ENCODE measurements at places on chromosomes 16 and 17. TPM values are rescaled to one million over a fixed set of nuclear protein-coding genes. Genes with fewer than 3 reads are reported as not detected.
A peak's percentile ranks its signal among the peaks of the same experiment; 100 is the strongest.

GRCh38 chr17:4165301-4166010 is 22.5 kb downstream of the CYB5D2 start:
- peaks cover 67% of the 10 kb centered on the region for H3K36me3 ChIP-seq
- H3K4me1 ChIP-seq: peaks cover 20% of the 10 kb centered on the region
- no peak overlapping the region for H3K4me3 ChIP-seq
- DNase-seq: peak; percentile 9
- no peaks in the 10 kb centered on the region for H3K27me3 ChIP-seq

DNA sequence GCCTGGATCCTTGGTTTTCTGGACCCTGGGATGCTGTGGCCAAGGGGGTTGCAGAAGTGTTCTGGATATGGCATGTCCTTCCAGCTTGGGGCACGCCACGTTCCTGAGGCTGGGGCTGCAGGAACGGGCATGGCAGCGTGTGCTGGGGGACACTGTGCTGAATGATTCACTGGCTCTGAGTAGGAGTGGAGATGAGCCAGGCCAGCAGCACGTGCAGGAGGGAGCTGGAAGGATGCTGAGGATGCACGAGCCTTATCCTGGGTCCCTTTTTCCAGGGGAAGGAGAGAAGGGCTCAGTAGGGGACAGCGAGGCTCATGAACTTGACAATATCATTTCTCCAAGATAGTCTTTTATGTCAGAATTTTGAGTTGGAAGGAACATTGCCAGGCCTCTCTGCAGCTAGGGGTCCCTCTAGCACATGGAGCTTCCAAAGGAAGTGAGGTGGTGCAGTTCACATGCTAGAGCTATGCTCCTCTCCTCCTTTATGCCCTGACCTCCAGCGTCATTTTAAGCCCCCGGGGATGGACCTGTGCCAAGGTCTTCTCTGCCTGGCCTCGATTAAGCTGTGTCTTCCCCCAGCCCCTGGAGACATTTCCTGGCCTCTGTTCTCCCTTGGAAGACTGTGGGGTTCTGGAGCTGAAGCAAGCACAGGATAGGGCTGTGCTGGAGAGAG is 125.9 kb downstream of the OR1D5 start:
- H3K27ac ChIP-seq: no peak overlapping the region
- DNase-seq: no peak
- no peaks in the 10 kb centered on the region for H3K27me3 ChIP-seq
- no peak overlapping the region for H3K4me3 ChIP-seq

GRCh38 chr17:76369379-76369778 is 15.0 kb upstream of the SPHK1 start:
- no peak overlapping the region for H3K27ac ChIP-seq
- no peak for DNase-seq
- H3K27me3 ChIP-seq: no peaks in the 10 kb centered on the region

- no peak for DNase-seq
- no peak overlapping the region for H3K4me3 ChIP-seq
- peaks cover 6% of the 10 kb centered on the region for H3K4me1 ChIP-seq
- peak overlapping the region; percentile 38 for H3K27ac ChIP-seq
- H3K27me3 ChIP-seq: no peaks in the 10 kb centered on the region
- H3K36me3 ChIP-seq: no peaks in the 10 kb centered on the region
These were observed 199.0 kb upstream of the SOX9 start for GRCh38 chr17:71921796-71922195.

- no peaks in the 10 kb centered on the region for H3K4me1 ChIP-seq
- DNase-seq: no peak
These were observed 135.8 kb downstream of the TRIM37 start for GRCh38 chr17:58970609-58971450.

DNA sequence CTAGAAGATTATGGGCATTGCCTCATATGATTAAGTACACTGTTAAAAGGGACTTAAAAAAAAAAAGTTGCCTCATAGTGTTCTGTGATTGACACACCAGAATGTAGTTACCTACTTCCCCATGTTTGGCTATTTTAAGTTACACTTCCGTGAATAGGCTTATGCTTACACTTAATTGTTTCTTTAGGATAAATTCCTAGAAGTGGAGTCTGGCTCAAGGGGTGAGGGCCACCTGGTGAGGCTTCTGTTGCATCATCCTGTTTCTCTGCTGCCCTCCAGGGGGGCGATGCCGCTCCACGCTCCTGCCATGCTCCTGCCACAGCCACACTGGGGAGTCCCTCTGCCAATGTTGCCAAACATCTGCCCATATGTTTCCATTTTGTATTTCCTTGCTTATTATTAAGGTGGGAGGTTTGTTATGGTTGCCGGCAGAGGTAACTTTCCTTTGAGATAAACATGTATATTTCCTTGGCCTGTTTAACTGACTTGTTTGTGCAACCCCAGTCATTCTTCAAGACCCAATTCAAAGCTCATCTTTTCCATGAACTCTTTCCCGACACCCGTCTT is 73.1 kb downstream of the KSR1 start:
- peaks cover 4% of the 10 kb centered on the region for H3K4me1 ChIP-seq
- H3K4me3 ChIP-seq: no peak overlapping the region
- H3K27ac ChIP-seq: no peak overlapping the region
- no peak for DNase-seq
- H3K27me3 ChIP-seq: no peaks in the 10 kb centered on the region
- no peaks in the 10 kb centered on the region for H3K36me3 ChIP-seq

DNA sequence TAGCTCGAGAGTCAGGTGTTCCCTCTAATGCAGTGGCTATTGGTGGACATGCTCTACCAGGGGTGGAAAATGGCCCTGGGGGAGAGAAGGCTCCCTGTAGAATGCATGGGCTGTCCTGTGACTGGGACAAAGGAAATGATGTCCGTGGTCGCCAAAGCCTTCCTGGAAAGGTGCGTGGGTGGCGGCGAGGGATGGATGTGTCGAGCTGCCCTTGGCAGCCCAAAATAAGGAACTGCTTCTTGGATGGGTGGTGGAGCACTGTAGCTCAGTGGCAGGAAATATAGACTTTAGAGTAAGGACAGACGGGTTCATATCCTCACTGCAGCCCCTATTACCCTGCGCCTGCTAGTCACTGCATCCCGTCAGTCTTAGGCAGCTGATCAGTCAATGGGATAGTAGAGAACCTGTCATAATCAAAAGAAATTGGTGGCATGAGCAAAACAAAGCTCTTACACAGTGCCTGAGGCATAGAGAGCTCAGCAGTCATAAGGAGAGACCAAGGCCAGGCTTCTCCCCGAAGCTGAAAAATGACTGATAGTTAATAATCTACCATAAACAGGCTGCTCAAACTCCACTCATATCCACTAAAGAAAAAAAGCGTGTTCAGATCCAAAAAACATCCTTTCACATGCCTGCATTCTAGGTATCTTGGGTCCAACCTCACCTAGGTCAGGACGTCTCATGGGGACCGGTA is 123.5 kb upstream of the PLCG2 start:
- no peak overlapping the region for H3K27ac ChIP-seq
- no peak for DNase-seq
- H3K4me3 ChIP-seq: no peak overlapping the region

- H3K27ac ChIP-seq: peak overlapping the region; percentile 54
- no peak overlapping the region for H3K4me3 ChIP-seq
- peak; percentile 79 for DNase-seq
- peaks cover 52% of the 10 kb centered on the region for H3K36me3 ChIP-seq
- H3K27me3 ChIP-seq: no peaks in the 10 kb centered on the region
These were observed 5.7 kb downstream of the ENO3 start for GRCh38 chr17:4956493-4957061.

DNA sequence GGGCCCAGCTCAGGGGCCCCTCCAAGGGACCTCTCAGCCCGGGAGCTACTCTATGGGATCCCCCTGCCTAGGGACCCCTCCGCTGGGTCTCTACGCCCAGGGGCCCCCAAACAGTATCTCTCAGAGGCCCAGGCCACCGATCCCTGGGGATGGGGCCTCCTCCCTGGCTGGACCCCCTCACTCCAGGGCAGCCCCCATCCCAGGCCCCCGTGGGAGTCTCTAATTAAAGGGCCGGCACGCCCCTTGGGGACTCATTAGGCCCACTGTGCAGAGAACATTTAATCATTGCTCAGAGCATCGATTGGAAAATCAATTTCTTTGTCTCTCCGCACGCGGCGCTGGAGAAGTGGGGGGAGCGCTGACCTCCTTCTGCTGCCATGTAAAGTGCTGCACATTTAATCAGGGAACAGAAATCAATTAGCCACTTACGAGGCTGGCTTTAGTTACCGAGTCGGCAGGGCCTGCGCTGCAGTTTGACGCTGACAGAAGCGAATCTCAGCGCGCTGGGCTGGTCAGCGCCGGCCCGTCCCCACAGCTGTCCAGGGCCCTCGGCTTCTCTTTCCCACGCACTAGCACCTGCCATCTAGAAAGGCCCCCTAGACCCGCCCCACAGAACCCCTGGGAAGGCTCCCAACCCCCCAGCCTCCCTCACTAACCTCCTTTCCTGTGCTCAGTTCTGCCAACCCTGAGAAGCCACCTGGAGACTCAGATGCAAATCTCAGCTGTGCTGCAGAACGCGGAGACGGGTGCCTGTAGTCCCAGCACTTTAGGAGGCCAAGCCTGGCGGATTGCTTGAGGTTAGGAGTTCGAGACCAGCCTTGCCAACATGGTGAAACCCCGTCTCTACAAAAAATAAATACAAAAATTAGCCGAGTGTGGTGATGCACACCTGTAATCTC is 20.2 kb upstream of the C1QL1 start:
- H3K27ac ChIP-seq: no peak overlapping the region
- no peak for DNase-seq
- no peaks in the 10 kb centered on the region for H3K4me1 ChIP-seq
- H3K4me3 ChIP-seq: no peak overlapping the region
- no peaks in the 10 kb centered on the region for H3K36me3 ChIP-seq

- peak overlapping the region; percentile 88 for H3K27ac ChIP-seq
- H3K36me3 ChIP-seq: peaks cover 78% of the 10 kb centered on the region
- H3K4me1 ChIP-seq: peaks cover 21% of the 10 kb centered on the region
- peak overlapping the region; percentile 51 for H3K4me3 ChIP-seq
- DNase-seq: peak; percentile 90
These were observed 23.1 kb downstream of the STAT5A start for GRCh38 chr17:42311240-42312034.

- H3K4me1 ChIP-seq: no peaks in the 10 kb centered on the region
- no peak overlapping the region for H3K4me3 ChIP-seq
- no peaks in the 10 kb centered on the region for H3K36me3 ChIP-seq
- no peaks in the 10 kb centered on the region for H3K27me3 ChIP-seq
- no peak for DNase-seq
These were observed 98.7 kb downstream of the HS3ST2 start for GRCh38 chr16:22912654-22913053.

DNA sequence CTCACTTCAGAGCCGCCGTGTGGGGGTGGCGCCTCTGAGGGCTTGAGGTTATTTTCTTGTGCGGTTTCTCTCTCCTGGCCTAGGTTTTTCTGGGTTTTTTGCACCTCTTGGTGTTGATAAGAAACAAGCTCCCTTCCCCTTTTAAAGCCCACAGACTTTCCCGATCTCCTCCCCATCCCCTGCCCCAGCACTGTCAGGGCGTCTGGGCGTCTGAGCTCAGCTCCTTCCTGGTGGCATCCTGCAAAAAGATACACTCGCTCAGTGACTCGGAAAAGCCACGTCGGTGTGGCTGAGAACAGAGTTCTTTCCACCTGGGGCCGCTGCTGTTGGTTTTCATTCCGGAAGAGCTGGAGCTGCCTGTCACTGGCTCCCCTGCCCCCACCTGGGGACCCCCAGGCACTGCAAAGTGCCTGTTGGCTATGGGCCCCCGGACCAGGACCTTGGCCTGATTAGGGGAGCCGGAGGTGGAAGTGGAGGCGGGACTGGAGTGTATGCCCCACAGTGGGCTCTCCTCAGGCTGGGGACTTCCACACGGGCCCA is 14.5 kb downstream of the BAIAP2 start:
- H3K27me3 ChIP-seq: no peaks in the 10 kb centered on the region
- peaks cover 15% of the 10 kb centered on the region for H3K4me1 ChIP-seq
- no peaks in the 10 kb centered on the region for H3K36me3 ChIP-seq
- peak overlapping the region; percentile 25 for H3K27ac ChIP-seq

- H3K36me3 ChIP-seq: no peaks in the 10 kb centered on the region
- no peak overlapping the region for H3K4me3 ChIP-seq
- peaks cover 11% of the 10 kb centered on the region for H3K4me1 ChIP-seq
- H3K27ac ChIP-seq: no peak overlapping the region
These were observed 6.7 kb downstream of the HS3ST3A1 start for GRCh38 chr17:13594762-13595598.

DNA sequence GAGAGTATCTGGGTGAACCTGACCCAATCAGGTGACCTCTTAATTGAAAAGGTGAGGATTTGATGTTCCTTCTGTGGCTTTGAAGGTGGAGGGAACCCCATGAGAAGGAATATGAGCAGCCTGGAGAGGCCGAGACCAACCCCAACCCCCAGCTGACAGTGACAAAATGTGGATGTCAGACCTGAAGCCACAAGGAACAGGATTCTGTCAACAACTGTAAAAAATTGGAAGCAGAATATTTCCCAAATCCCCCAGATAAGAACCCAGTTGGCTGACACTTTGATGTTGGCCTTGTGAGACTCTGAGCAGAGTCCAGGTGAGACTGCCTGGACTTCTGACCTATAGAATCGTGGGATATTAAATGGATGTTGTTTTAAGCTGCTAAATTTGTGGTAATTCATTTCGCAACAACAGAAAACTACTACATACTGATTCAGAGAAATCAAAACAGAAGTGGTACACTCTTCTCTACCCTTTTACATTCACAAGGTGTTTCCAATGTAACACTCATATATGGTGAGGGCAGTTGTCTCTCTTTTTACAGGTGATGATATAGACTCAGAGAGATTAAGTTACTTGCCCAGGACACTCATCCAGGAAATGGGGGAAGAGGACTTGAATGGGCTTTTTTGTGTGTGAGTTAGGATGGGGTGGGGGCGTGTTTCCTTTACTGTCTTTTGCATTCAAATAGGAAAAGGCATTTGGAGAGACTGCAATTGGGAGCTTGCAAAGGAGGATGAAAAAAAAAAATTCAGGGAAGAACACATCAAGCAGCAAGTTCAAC is 29.8 kb upstream of the SALL1 start:
- no peaks in the 10 kb centered on the region for H3K4me1 ChIP-seq
- no peak overlapping the region for H3K27ac ChIP-seq
- H3K4me3 ChIP-seq: no peak overlapping the region
- H3K36me3 ChIP-seq: no peaks in the 10 kb centered on the region
- no peak for DNase-seq

DNA sequence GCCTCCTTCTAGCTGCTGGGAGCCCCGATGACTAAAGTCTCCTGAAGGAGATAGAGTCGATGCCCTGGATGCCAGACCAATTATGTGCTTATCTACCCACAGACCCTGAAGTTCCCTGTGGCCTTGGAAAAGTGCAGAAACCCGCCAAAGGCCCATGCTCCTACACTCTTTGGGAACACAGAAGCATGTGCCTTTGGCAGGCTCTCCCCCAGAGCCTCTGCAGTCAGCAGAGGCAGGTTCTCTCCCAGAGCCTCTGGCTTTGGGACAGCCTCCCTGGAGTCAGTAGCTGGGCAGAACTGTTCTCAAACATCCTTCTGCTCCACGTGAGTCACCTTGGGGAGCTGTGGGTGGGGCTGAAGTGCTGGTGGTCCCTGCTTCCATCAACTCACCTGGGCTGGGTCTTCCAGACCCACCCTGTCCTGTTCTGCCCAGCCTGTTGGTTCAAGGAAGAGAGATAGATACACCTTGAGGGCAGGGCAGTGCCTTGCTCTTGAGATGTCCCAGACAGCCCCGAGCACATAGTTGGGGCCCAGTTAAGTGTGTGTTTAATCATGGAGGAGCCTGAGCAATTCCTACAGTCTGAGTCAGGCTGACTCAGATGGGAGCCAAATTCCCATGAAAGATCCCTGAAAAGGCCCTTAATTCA is 3.2 kb upstream of the CDK5RAP3 start:
- no peaks in the 10 kb centered on the region for H3K4me1 ChIP-seq
- no peaks in the 10 kb centered on the region for H3K27me3 ChIP-seq
- no peaks in the 10 kb centered on the region for H3K36me3 ChIP-seq

Gene KRTAP1-5
- not detected for total RNA-seq

Gene TAT
- total RNA-seq: 0.26 TPM

Gene PRR15L
- total RNA-seq: not detected

Gene SEPTIN12
- not detected for total RNA-seq

Gene MT4
- not detected for total RNA-seq

Gene ACSM2A
- 0.24 TPM for total RNA-seq

Gene KIFC3
- 6.6 TPM for total RNA-seq

Gene CCDC40
- total RNA-seq: 1.7 TPM

Gene CACNG4
- total RNA-seq: not detected
